Stimulated activated CD4-positive, alpha-beta T cell treated with anti-CD3 and anti-CD28 coated beads, Interleukin-2, amount 100 ng/mL, for 4 hours (primary cell): ENCODE measurements at places on chromosomes 7 and 10.
A peak's percentile ranks its signal among the peaks of the same experiment; 100 is the strongest.

DNA sequence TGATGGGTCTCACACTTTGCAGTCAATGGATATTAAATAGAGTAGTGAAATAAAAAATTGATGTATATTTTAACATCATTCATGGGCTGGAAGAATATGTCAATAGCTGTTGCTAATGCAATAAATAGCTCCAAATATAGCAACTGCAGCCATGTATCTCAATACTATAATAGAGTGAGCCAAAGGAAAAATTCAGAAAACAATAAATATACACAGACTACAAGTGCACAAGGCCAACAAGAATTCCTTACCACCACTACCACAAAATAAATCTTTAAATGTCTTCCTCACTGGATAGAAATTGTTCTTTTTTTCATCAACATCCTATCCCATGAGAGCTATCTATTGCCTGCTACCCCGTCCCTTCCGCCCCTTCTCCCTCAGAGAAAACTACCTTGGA is 113.1 kb upstream of the TRIM24 start:
- no peak for DNase-seq

DNA sequence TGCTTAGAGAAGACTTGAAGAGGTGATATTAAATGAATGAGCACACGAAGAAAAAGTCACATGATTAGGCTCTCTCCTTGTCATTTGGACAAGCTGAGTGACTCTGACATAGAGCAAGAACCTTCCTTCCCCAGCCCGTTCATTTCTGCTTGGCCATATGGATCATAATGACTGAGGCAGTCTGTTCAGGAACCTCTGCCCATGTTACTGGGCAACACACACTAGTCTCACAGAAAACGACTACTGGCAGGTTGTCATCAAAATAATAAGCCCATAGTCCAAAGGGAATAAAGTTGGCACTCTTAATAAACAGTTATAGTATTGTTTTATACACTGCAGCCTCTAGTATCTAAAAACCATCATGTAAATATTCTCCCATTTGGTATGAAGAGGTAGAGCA is 635.0 kb downstream of the REEP3 start:
- no peak for DNase-seq

- no peak for DNase-seq
Observed at GRCh38 chr10:10807106-10807505, 210.6 kb upstream of the CELF2 start.

- DNase-seq, result no peak
Observed at GRCh38 chr10:49655099-49655498, 24.4 kb upstream of the C10orf53 start.

GRCh38 chr10:70360215-70360614 is 22.2 kb downstream of the LRRC20 start:
- no peak for DNase-seq

DNA sequence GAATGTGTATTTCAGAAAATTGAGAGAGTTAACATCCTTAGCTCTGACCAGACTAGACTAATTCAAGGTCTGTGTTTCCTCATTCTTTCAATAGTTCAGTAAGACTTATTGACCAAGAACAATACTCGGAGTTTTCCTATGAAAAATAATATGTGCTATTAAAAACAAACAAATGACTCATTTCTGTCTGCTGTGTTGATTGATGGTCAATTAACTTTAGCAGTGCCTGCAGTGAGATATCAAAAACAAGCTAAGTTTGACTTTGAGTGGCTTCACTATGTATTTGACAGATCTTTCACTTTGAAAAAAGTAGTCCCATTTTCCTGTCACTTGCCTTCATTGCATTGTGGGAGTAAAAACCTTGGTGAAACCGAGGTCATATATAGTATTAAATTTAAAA is 91.0 kb downstream of the GNAT3 start:
- DNase-seq, result no peak

GRCh38 chr10:60564475-60564874 is 174.8 kb upstream of the ANK3 start:
- no peak for DNase-seq

GRCh38 chr7:81155654-81156373 is 237.0 kb upstream of the SEMA3C start:
- no peak for DNase-seq

GRCh38 chr10:132810807-132811700 is 25.1 kb upstream of the NKX6-2 start:
- no peak for DNase-seq

GRCh38 chr7:30027740-30028215 is 434 bp upstream of the PLEKHA8 start:
- DNase-seq, result no peak

GRCh38 chr10:129784291-129784690 is 179.8 kb downstream of the EBF3 start:
- no peak for DNase-seq

DNA sequence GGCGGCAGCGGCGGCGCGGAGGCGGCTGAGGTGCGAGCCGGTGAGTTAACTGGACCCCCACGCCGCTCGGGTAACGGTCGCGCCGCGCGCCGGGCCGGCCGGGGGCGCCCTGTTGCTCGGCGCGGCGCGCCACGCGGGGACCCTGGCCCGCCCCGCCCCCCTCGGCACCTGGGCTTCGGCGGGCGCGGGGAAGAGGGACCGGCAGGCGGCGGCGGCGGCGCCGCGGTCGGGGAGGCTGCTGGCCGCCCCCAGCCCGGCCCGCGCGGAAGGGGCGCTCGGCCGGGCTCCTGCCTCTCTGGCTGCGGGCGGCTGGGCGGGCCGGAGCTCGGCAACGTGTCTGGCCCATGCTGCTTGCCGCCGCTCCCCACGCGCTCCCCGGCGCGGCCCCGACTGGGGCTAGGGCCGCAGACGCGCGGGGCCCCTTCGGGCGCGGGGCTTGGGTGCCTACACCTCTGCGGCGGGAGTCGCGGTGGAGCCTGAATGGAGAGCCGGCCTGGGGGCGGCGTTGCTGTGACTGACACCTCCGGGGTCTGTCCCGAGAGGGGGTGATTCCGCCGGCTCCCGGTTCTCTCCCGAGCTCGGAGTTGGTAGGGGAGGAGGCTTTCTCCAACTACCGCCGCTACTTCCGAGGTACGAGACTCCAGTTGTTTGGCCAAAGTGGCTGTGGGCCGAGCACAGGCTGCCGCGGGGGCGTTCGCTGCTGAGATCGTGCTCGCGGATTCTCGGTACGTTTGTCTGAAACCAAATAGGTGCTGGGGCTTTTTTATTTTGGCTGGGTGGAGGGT is 494 bp downstream of the PALS2 start:
- peak; percentile 32 for DNase-seq

DNA sequence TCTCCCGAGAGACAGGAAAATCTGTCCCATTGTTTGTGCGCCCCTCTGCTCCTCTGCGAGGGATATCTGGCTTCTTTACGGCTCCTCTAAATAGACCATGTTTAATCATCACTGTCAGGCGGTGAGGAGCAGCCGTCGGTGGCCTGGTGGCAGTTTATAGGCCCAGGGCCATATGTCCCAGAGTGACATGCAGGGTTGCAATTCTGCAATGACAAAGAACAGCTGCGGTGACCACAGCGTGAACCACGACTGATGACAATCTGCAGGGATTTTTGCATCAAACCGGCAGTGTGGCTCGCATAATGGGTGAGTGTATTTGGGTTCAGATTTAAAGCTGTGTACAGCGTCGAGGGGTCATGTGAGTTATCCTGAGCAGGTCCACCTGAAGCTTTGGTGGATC is 41.5 kb downstream of the GATA3 start:
- no peak for DNase-seq

DNA sequence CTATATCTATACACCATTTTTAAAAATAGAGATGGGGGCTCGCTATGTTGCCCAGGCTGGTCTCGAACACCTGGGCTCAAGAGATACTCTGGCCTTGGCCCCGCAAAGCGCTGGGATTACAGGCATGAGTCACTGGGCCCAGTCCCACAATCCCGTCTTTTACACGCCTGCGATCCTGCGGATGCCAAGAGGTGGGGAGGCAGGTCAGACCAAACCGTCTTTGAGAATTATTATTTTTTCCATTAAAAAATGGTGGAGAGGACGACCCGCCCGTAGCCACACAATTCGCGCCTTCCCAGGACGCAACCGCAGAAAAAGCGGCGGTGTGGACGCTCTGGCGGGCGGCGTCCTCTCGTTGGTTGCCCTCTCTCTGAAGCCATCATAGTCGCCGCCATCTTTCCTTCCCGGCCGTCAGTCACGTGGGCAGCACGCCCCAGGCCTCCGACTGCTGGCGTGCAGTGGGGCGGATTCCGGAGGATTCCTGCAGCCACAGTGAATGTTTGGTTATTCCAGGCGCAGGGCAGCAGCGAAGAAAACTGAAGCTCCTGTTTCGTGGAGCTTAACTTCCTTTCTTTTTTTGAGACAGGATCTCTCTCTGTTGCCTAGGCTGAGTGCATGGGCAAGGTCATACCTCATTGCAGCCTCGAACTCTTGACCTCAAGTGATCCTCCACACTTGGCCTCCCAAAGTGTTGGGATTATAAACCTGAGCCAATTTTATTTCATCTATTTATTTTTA is 9.9 kb upstream of the EPHB4 start:
- peak; percentile 70 for DNase-seq
